Stimulated activated CD4-positive, alpha-beta T cell treated with anti-CD3 and anti-CD28 coated beads, TNF-alpha, amount 100 ng/mL, for 24 hours (primary cell): ENCODE measurements at places on chromosomes 1 and 21.

GRCh38 chr1:236388332-236388731 lies 5.8 kb upstream of the EDARADD start:
- no peak for DNase-seq

GRCh38 chr1:239891621-239892358 lies 199.9 kb upstream of the FMN2 start:
- no peak for DNase-seq

DNA sequence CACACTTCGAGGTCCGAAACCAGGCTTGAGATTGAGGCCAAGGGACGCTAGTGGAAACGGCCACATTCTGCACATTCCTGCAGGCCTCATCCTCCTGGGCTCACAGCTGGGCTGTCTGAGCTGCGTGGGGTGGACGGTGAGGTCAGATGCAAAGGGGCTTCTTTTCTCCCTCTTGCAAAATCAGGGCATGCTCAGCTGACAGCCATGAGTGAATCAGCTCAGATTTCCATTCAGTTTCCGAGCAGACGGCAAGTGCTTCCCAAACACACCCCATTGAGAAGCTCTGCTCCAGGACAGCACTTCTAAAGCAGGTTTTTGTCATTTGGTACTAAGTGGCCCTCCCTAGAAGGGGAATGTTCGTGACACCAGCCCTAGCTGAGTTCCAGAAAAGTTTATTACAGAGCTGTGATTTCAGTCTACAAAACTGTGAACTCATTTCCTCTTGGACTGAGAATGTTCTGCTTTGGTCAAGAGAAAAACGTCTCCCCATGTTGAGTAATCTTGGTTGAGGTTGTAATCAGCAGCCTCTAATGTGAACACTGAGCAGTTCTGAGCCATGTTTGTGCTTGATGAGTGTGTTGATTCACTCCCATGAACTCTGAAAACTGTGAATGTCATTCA lies 10.0 kb downstream of the PDPN start:
- no peak for DNase-seq

DNA sequence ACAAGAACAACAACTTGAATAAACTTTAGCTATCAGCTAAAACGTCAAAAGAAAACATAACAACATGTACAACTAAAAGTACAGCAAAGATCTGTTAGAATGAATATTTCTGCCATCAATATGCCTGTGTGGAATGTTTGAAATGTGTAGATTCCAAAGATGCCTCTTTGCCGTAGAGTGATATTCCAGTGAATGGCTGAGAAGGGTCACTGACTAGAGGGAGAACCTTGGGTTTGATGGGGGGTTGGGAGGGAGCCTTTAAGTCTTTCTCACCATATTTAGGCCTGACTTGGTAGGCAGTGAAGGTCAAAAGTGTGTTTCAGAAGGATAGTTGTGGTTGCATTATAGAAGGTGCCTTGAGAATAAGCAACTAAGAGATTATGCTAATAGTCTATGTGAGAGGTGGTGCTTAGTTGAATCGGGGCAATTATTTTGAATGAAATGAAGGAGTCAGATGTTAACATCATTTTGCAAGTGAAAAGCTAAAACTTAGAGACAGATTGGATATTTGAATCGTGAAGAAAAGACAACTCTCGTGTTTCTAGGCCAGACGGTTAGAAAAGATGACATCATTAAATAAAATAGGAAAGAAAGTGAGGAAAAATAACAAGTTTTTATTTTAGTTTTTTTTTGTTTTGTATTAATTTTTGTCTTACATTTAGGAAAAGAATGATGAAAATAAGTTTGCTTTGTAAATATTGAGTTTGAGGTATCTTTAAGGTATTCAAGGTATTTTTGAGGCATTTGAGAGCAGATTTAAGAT lies 53.8 kb downstream of the PLA2G4A start:
- DNase-seq: no peak

- no peak for DNase-seq
These were observed 126.2 kb upstream of the CD34 start for GRCh38 chr1:208036918-208037766.

DNA sequence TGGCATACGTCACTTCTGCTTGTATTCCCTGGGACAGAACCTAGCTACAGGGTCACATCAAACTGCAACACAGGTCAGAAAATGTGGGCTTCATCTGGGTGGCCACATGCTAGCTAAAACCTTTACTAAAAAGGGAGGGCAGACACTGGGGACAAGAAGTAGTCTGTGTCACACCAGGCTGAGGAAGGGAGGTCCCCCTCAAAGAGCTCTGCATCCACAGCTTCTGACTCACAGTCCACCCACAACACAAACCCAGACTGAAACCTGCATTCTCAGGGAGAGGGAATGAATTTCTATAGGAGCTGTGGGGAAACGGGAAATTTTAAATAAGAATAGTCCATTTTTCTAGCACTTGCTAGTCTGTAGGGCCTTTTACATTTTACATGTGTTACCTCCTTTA lies 16.2 kb downstream of the OLIG2 start:
- no peak for DNase-seq

DNA sequence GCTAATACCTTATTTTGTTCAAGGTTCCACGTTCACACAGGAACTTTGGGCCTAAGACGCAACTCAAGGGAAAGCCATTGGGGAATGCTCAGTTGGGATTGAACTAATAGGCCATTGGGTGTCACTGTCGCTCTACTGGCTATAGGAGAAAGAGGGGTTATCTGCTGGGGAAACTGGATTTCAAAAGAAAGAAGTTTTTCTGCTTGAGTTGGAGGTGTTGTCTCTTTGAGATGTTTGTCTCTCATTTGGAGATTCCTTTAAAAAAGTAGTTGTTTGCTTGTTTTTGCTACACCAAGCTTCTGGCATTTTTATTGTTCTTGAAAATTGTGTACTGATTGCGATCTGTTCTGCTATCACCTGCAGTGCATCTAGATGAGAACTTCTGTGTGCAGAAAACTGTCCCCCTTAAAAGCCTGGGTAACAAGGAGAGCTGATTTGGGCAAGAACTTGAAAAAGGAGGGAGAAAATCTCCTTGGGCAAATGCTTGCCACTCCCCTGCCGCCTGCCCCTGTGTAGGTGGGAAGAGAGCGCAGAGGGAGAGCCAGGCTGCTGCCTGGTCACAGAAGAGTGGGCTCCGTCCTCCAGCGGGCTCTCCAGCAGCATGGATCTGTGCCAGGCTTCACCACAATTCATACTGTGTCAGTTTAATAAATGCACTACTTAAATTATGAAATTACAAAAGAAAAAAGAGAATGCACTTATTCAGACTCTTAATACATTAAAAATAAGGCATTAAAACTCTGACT lies 39.9 kb downstream of the PEX14 start:
- DNase-seq: no peak

GRCh38 chr1:181175356-181175910 lies 86.9 kb downstream of the IER5 start:
- no peak for DNase-seq

- DNase-seq: no peak
These were observed 105.8 kb downstream of the SIK1 start for GRCh38 chr21:43321111-43321510.

GRCh38 chr1:157497284-157497683 lies 55.0 kb downstream of the FCRL5 start:
- DNase-seq: no peak

- DNase-seq: no peak
These were observed 3.9 kb downstream of the LAMB3 start for GRCh38 chr1:209648346-209648745.

GRCh38 chr21:32587120-32587519 lies 1.8 kb upstream of the TCP10L start:
- no peak for DNase-seq

DNA sequence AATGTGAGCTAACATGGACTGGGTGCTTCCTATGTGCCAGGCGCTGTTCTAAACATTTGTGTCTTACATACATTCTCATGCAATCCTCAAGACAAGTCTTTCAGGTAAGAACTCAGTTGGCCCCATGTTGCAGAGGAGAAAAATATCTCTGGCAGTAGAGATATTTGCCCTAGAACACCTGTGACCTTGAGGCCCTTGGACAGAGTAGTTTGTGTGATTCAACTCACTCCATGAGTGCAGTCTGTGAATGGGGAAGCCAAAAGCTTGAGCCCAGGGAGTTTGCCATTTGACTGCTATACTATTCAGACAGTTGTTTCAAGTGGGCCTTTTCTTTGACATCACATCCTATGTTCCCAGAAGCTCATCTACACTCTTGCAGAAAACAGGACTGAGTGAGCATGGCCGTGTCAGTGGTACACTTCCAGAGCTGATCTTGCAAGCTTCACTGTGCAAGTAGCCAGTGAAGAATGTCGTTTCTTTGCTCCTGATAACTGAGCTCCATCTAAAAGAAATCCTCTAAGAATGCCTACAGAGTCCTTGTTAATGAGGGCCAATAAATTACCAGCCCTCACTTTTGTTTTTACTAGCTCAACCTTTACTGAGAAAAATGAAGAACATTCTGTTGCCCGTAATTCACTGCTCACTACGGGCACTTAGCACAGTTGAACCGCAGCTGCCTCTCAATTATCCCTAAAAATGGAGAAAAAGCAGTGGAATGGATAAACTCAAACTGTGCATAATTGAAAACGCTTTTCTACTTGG lies 98.7 kb upstream of the C8B start:
- DNase-seq: no peak

DNA sequence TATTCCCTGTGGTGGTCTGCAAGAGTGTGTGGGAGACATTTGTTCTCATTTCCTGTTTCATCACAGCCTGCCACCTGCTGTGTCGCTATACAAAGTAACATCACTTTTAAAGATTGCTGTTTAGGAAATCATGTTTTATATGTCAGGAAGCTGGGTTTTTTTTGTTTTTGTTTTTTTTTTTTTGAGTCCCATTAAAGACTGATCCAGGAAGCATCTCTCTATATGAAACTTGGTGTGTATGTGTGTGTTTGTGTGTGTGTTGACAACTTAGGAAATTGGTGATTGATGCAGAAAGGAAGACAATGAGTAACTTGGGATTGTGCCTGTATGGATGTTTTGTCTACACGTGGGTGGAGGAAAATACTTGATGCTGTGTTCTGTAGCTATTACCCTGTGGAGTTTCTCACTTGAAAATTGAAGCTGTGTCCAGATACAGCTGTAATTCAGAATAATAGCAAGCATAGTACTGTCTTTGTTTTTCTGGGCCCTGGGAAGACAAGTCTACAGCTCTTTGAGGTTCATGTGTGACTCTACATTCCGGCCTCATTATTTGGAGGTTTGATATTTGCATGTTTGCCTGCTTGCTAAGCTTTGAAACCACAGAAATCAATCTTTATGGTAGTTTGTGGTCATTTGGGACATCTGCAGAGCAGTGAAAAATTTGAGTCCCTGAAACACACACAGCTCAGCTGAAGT lies 47.9 kb downstream of the LAMC1 start:
- no peak for DNase-seq

- peak; percentile 53 for DNase-seq
These were observed at the start of gene GPX7 for GRCh38 chr1:52601991-52602855. TSS of gene GPX7 (plus strand) at chr1:52602371. CDS start at chr1:52602410, 39 bp downstream.

- DNase-seq: no peak
These were observed 98.8 kb downstream of the ZFYVE9 start for GRCh38 chr1:52240592-52241210.

DNA sequence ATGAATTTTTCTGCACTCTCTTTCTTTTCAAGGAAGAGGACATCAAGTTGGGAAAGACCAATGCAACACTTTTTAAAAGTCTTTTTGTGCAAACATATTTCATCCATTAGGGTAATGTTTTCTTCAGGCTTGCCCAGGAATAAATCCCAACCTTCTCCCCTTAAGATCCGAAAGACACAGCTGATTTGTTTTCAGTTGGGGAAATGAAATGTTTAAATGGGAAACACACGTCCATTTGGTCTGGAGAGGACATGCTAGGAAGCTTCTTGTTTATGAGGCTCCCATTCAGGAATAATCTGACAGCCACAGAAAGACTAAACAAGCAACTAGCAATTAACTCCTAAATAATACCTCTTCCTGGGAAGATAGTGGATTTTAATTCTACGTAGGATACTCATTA lies 91.9 kb downstream of the PRRX1 start:
- DNase-seq: no peak

- DNase-seq: no peak
These were observed at the start of gene WNT2B for GRCh38 chr1:112508278-112509004. TSS of gene WNT2B (plus strand) at chr1:112508965. CDS start at chr1:112509263, 298 bp downstream.

- DNase-seq: no peak
These were observed 148.7 kb downstream of the MAST2 start for GRCh38 chr1:45952072-45952471.

DNA sequence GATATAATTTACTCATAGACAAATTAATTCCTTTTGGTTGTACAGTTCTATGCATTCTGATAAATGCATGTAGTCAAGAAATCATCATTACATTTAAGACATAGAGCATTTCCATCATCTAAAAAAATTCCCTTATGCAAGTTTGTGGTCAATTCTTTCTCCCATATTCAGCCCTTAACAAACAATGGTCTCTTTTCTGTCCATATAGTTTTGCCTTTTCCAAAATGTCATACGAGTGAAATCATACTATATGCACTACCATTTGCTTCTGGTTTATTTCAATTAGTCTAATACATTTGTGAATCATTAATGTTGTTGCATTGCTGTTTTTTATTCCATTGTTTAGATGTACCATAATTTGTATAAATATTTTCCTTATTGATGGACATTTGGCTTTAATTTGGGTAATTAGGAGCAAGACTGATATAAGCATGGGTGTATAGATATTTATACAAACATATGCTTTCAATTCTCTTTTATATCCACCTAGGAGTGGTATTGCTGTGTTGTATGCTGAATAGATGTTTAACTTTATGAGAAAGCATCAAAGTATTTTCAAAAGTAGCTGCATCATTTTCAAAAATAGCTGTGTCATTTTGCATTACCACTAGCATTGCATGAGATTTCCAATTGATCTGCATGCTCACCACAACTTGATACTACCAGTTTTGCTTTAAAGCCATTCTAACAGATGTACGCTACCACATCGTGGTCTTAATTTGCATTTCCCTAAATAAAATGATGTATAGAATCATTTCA lies 397.0 kb upstream of the ADAMTS5 start:
- DNase-seq: no peak

- DNase-seq: no peak
These were observed 1.5 kb downstream of the FABP3 start for GRCh38 chr1:31371121-31371959.

GRCh38 chr1:167909691-167910180 lies 4.2 kb downstream of the ADCY10 start:
- DNase-seq: no peak

DNA sequence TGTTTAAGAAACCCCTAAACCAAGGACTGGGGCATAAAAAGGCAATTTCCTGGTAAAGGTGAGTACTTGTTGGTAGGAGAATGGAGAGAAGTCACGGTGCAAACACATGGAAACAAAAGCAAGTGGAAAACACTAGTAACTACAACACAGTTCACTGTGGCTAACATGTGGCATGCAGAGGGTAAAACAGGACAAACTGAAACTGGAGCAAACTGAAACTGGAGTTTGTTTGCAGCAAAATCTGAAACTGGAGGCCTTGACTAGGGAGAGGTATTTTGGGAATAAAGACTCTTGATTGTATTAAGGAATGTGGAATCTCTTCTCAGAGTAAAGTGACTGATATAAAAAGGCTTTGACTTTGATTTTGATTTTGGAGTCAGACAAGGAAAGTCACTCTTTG lies 376.3 kb upstream of the PRMT6 start:
- no peak for DNase-seq

- no peak for DNase-seq
These were observed 29.7 kb downstream of the LGR6 start for GRCh38 chr1:202223121-202223860.
